ENCODE measurements at places on chromosomes 5 and 9.

DNA sequence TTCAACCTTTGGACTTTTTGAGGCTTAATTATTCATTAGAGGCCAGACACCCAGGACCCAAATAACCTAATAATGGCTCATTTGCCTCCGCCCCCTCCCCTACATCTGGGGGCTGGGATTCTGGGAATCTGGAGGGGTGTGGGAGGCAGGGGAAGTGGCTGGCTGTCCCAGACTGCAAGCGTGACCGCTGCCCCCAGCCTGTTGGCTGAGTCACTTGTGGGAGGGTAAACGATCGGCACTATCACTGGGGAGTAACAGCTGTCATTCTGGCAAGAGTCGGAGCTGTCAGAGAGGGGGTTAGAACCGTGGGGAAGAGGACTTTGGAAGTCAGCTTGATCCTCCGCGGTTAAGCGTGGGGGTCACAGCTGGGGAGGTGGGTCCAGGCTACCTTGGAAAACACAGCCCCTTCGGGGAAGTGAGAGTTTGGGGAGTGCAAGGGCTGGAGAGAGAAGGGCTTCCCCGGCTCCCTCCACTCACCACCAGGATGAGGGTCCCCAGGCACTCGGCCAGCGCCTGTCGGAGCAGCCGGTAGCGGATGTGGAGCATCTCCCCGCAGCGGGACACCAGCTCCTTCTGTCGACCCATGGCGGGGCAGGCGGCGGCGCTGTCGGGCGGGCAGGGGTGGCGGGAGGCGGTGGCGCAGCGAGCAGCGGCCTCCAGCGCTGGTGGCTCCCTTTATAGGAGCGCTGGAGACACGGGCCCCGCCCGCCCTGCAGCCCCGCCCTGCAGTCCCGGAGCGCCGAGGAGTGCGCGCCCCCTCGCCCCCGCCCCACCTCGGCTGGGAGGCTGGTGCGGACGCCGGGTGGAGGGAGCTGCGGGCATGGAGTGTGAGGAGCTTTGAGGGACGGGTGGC lies at the start of gene AQP3:
Gene AQP3 (minus strand): TSS at position 648 of the 853 bp plus-strand sequence. CDS start 63 bp downstream, at position 585.
- peak; percentile 76 for DNase-seq

- DNase-seq, result no peak
Measured at GRCh38 chr9:30796764-30797163, 1587.7 kb upstream of the ACO1 start.

GRCh38 chr5:58081435-58081834 lies 378.5 kb downstream of the PLK2 start:
- no peak for DNase-seq

GRCh38 chr5:135569755-135570452 lies 8.9 kb downstream of the CXCL14 start:
- no peak for DNase-seq

GRCh38 chr5:154318691-154319090 lies 127.1 kb upstream of the SAP30L start:
- DNase-seq, result no peak

GRCh38 chr5:1749346-1750124 lies 50.1 kb downstream of the MRPL36 start:
- DNase-seq, result no peak

DNA sequence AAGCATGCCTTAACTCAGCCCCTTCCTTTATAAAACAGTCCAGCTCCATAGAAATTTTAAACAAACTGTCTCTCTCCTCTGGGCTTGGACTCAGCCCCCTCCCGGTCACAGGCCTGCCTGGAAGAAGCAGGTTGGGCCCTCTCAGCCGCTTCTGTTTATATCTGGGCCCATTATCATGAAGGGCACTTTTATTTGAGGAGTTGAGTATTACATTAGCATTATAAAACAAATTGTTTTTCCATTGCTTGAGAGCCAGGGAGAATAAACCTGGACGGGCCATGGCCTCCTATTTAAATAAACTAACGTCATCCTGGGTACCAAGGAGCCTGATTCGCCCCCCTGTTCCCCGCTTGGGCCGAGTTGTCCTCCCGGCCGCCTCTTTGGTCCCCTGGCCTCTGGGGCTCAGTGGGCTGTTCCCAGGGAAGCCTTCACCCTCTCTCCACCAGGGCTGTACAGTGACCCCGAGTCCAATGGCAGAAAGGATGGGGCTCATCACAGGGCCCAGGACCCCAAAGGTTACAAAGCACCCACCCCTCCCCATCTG lies 13.2 kb downstream of the IRX2 start:
- DNase-seq, result no peak

GRCh38 chr9:108991479-108991878 lies 21.8 kb downstream of the CTNNAL1 start:
- no peak for DNase-seq

DNA sequence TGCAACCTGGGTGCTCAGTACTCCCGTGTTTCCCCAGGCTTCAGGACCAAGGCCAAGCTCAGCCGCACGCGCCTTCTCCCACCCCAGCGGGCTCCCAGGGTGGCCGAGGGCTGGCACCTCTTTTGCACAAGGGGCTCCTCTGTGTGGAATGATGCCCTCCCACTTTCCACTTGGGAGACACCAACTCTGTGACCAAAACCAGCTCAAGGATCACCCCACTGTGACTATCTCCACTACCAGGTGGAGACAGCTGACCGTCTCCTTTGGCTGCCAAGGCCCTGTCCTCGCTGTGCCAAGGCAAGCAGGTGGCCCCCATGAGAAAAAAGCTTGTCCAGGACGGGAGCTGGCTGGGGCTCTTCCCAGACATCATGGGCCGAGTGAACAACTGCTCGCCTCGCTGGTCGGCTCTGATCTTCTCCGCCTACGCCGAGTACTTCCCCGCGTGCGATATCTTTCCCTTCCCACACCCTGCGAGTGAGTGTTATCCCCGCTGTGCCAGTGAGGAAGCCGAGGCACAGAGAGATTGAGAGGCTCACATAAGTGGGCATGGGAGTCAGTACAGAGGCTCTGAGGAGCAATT lies 132.8 kb downstream of the ZNF354C start:
- DNase-seq, result no peak

GRCh38 chr9:114611516-114612271 lies 603 bp downstream of the TMEM268 start:
- no peak for DNase-seq

GRCh38 chr9:94097788-94098414 lies 13.6 kb downstream of the PTPDC1 start:
- no peak for DNase-seq

GRCh38 chr9:12766357-12766756 lies 8.5 kb upstream of the LURAP1L start:
- DNase-seq, result no peak

DNA sequence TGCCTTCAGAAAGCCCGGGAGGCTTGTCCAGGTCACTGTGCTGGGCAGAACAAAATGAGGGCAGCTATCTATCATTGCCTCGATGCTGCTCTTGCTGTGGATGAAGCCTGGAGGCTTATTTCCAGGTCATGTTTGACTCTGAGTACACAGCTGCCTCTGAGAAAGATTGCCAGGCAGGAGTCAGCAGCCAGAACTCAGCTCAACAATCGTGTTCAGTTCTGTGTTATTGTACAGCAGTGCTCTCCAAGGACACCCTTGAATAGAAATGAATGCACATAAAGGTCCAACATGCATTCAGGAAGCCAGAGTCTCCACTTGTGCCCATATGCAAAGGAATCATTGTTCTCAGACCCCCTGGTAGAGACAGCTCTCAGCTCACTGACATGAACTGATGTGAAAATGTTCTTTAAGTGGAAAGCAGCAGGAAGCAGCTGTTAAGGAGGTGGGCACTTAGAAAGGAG lies 61.7 kb upstream of the ZFR start:
- no peak for DNase-seq

DNA sequence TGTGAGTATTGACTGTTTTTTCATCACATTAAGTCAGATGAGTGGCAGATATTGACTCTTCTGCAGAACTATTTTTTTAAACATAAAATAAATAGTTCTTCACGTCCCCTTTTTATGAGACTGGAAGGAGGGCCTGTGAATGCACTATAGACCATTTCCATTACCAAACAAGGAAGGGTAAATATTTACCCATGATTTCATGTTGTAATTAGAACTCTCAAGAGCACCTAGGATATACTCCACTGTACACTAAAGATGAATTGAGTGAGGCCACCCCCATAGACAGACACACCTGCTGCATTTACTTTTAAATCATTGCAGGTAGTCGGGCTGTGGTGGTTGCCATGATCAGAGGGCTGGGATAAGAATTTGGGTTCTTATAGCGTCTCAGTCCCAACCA lies 22.6 kb downstream of the SLC36A1 start:
- DNase-seq, result no peak

DNA sequence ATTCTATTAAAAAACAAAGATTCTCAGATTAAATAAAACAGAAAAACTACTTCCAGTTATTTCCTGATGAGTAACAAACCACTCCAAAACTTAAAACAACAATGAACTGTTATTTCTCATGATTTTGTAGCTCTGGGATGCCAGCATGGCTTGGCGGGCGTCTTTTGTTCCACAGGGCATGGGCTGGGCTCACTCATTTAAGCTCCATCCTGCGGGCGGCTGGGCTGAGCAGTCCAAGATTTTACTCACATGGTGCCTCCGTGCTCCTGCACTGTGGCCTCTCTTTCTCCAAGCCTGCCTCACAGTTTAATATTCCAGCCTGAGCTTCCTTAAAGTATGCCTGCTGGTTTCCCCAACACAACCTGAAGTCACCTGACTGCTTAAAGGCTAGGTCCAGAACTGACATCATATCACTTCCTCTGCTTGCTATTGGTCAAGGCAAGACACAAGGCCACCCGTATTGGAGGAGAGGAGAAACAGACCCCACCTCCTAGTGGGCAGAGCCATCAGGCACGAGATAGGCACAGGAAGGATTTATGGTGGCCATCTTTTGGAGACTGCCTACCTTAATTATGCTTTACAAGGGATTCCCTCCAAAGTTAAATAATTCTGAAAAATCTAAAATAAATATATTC lies 41.6 kb upstream of the ZBTB43 start:
- no peak for DNase-seq

- no peak for DNase-seq
Measured at GRCh38 chr5:103923616-103924168, 361.1 kb upstream of the NUDT12 start.

- no peak for DNase-seq
Measured at GRCh38 chr5:151703227-151703626, 16.5 kb upstream of the SPARC start.

DNA sequence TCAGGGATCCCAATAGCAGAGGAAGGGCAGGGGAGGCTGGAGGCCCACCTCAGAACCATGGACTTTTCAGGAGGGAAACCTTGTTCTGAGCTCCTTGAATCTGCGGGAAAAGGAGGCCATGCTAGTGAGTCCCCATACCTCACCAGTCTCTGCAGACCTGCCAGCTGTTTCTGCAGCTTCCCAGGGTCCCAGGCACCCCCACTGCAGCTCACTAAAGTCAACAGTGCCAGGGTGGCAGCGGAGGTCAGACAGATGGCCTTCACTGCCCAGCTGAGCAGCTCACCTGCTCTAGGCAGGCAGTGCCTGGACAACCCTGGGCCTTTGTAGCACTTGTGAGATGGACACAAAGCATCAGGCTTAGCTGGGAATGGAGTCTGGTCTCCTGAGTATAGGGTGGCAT lies 4.4 kb upstream of the SLC27A4 start:
- no peak for DNase-seq

GRCh38 chr5:33611877-33612276 lies 171.1 kb downstream of the TARS1 start:
- DNase-seq, result no peak

DNA sequence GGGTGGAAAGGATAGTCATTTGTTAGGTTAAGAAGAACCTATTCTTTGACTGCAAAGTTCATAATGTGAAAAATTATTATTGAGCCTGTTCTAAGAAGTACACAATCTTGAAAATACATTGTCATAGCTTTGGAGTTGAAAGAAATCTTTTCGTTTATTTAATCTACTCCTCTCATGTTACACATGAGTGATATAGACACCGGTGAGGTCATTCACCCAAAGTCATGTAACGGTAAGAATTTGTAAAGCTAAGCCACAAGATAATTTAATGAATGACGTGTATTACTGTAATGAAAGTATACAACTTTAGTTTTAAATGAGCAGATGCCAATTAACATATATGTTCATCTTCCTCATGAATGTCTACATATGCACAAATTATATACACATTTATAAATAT lies 284.1 kb upstream of the PDE4D start:
- no peak for DNase-seq

GRCh38 chr9:18452276-18452675 lies 21.7 kb upstream of the ADAMTSL1 start:
- no peak for DNase-seq

DNA sequence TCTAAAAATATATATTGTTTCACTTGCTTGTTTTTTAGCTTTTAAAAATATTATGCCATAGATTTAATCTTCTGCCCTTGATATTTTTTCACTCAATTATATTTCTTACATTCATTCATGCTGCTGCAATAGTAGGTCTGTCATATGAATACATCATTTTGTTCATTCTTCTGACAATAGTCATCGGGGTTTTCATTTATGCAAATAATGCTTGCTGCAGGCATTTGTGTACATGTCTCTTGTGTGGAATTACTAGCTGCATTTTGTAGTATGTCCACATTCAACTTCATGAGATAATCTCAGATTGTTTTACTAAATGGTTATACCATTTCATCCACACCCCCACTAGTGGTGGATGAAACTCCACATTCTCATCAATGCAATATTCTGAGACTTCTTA lies 5.3 kb upstream of the PLPP1 start:
- DNase-seq, result no peak

GRCh38 chr9:70049672-70050271 lies 6.1 kb downstream of the MAMDC2 start:
- DNase-seq, result no peak

DNA sequence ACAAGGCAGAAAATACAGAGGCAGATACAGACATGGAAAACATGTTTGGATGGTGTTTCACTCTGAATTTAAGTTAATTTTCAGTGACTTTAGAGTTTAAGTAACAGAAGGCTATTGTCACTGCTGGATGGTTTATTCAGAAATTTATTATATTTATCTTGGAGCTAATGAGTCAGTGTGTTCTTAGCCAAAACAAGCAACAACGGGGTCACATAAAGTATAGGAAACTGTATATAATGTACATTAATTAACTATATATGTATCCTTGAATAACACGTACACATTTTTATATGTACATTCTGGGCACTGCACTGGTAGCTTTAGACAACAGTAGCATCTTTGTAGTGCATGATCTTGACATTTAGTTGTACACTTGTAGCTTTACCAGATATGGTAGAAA lies 30.7 kb downstream of the CYLC2 start:
- DNase-seq, result no peak

DNA sequence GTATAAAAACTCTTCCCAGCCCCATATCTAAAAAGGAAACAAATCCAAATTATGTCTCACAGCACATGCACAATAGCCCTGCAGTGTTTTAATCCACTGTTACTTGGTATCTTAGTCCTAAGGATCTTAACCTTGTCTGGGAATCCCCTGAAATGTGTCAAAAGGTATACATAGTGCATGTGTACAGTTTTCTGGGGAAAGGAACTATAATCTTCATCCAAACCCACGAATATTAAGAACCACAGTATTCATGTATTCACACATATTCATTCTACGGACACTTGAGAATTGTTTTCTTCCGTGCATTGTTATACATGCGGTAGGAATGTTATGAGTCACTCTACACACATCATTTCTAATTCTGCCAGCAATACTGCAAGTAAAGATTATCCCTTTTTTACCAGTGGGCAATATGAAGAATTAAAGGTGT lies 47.8 kb upstream of the SNX2 start:
- DNase-seq, result no peak

GRCh38 chr5:112653638-112654205 lies 84.0 kb upstream of the APC start:
- DNase-seq, result no peak

- no peak for DNase-seq
Measured at GRCh38 chr5:176184608-176185132, 53.6 kb upstream of the SIMC1 start.

GRCh38 chr9:115115924-115116323 lies 2.0 kb downstream of the TNC start:
- DNase-seq, result no peak
